Smooth muscle cell of the umbilical artery (primary cell): ENCODE measurements at places on chromosomes 1 and 21. TPM values are rescaled to one million over a fixed set of nuclear protein-coding genes. Genes with fewer than 3 reads are reported as not detected.

Gene TMCC2
- total RNA-seq: 4.5 and 6.8 TPM in 2 replicates

Gene ALPL
- 0.30 and 2.7 TPM in 2 replicates for total RNA-seq

Gene DYNLT4
- not detected in 2 replicates for total RNA-seq

Gene KRTAP11-1
- not detected in 2 replicates for total RNA-seq

Gene SPRR5
- total RNA-seq: not detected in 2 replicates

Gene RUNX1
- total RNA-seq: 49.0 and 54.0 TPM in 2 replicates

Gene GJC2
- 2.1 and 3.8 TPM in 2 replicates for total RNA-seq

Gene SLAMF1
- not detected in 2 replicates for total RNA-seq

Gene CELA3A
- total RNA-seq: not detected in 2 replicates

Gene MIXL1
- not detected in 2 replicates for total RNA-seq

Gene CRABP2
- 10.6 and 19.9 TPM in 2 replicates for total RNA-seq

Gene PGLYRP4
- total RNA-seq: not detected in 2 replicates

Gene HMCN1
- 41.3 and 81.7 TPM in 2 replicates for total RNA-seq

Gene MEGF6
- 11.0 and 16.8 TPM in 2 replicates for total RNA-seq

Gene LRRC39
- total RNA-seq: 0.30 and 0.37 TPM in 2 replicates

Gene CD164L2
- not detected in 2 replicates for total RNA-seq

Gene HPDL
- total RNA-seq: 0.59 and 1.4 TPM in 2 replicates

Gene HFM1
- total RNA-seq: under 0.01 and 0.23 TPM in 2 replicates

Gene KNCN
- total RNA-seq: not detected in 2 replicates

Gene IL23R
- total RNA-seq: not detected in 2 replicates

Gene TSPEAR
- not detected in 2 replicates for total RNA-seq

Gene CFAP141
- not detected in 2 replicates for total RNA-seq

Gene SLAMF9
- total RNA-seq: 0.09 TPM in 1 of 2 replicates, not detected in the other

Gene RNU1-4
- under 0.01 TPM in 2 replicates for total RNA-seq

Gene NECTIN4
- total RNA-seq: 0.30 and 1.8 TPM in 2 replicates

Gene EPHB2
- 37.7 and 58.8 TPM in 2 replicates for total RNA-seq

Gene SASS6
- 1.5 and 3.6 TPM in 2 replicates for total RNA-seq

Gene RORC
- not detected in 2 replicates for total RNA-seq

Gene TBX15
- 0.05 TPM in 1 of 2 replicates, not detected in the other for total RNA-seq

Gene OR2T2
- not detected in 2 replicates for total RNA-seq

Gene OR2M7
- not detected in 2 replicates for total RNA-seq

Gene DUSP12
- total RNA-seq: 33.6 and 37.0 TPM in 2 replicates

Gene EFNA3
- total RNA-seq: 1.8 and 2.7 TPM in 2 replicates

Gene OR10J1
- not detected in 2 replicates for total RNA-seq
